Fibroblast of upper back skin (primary cell): ENCODE measurements at places on chromosomes 2 and 18.

DNA sequence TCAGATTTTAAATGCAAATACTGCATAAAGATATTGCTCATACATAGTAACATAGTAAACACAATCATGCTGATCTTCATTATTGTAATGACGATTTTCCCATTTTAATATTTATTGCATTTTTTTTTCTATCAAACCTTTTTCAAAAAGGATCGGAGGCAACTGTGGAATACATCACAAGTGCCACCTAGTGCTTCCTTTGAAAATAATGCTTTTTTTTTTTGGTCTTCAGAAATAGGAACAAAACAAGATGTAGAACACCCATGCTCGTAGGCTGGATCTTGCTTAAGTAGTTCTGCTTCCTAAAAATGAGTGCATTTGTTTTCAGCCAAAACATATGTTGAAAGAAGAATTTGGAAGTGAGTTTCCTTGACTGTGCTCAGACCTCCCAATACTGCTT is 35.7 kb upstream of the GPR155 start:
- DNase-seq: peak; percentile 5

- no peak for DNase-seq
Measured at GRCh38 chr2:71786291-71787107, 333.1 kb downstream of the DYSF start.

- DNase-seq: no peak
Measured at GRCh38 chr2:120600335-120600734, 135.3 kb upstream of the GLI2 start.

GRCh38 chr2:63066838-63067237 is 16.2 kb downstream of the OTX1 start:
- DNase-seq: no peak

GRCh38 chr2:97936881-97937280 is 58.9 kb downstream of the TMEM131 start:
- DNase-seq: peak; percentile 42
